ENCODE measurements at places on chromosomes 5 and 9. TPM values are rescaled to one million over a fixed set of nuclear protein-coding genes. Genes with fewer than 3 reads are reported as not detected.

CNOT6 gene
- polyA plus RNA-seq, result 15.6 TPM

DNA sequence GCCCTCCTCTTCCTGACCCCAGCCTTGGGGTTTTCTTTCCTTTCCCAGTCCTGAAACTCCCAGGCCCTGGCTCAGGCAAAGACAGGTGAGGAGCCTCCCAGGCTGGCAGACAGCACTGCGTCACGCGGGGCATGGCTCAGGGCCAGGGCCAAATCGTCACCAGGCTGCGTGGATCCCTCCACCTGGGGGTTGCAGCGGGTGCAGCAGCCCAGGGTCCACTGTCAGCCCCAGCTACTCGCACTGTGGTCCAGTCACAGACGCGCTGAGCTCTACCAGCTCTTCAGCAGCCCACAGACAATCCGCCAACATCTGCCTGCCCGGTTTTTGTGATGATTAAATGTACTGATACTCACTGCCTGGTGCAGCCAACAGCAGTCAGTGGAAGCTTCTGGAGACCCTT lies 12.1 kb downstream of the FAM78A start:
- H3K4me1 ChIP-seq, result peaks cover 13% of the 10 kb centered on the region
- no peak overlapping the region for H3K4me3 ChIP-seq
- peaks cover 6% of the 10 kb centered on the region for H3K27me3 ChIP-seq
- DNase-seq, result no peak
- H3K36me3 ChIP-seq, result no peaks in the 10 kb centered on the region

DNA sequence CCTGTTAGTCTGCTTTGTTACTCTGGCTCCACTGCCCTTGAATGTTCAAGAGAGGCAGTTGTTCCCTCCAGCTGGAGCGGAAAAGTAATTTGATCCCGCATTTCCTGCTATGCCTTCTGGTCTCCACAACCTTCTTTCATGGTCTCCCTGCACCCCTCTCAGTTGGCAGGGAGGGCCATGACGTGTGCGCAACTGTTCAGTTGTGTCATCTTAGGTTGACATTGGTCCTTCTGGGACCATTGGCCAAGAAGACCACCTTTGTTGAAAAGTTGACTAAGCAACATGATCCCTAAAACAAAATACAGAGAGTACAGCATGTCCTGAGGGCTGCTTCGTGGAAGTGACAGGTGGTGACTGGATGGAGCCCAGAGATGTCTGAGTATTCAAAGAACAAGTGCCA lies 192.5 kb upstream of the TUT7 start:
- H3K27ac ChIP-seq, result no peak overlapping the region
- no peak for DNase-seq
- H3K36me3 ChIP-seq, result no peaks in the 10 kb centered on the region
- peaks cover 6% of the 10 kb centered on the region for H3K4me1 ChIP-seq
- H3K4me3 ChIP-seq, result no peak overlapping the region

KCNMB1 gene
- not detected for polyA plus RNA-seq

TSSK1B gene
- 0.07 TPM for polyA plus RNA-seq

TMCO6 gene
- polyA plus RNA-seq, result 9.2 TPM

TPPP gene
- 2.5 TPM for polyA plus RNA-seq

GRCh38 chr5:65062469-65063083 lies 293.8 kb downstream of the CWC27 start:
- DNase-seq, result no peak
- H3K27ac ChIP-seq, result peak overlapping the region; percentile 1
- H3K4me3 ChIP-seq, result no peak overlapping the region
- H3K36me3 ChIP-seq, result no peaks in the 10 kb centered on the region

SETD9 gene
- 3.6 TPM for polyA plus RNA-seq

- no peak overlapping the region for H3K27ac ChIP-seq
- H3K4me3 ChIP-seq, result no peak overlapping the region
- no peaks in the 10 kb centered on the region for H3K36me3 ChIP-seq
- no peak for DNase-seq
- H3K27me3 ChIP-seq, result peaks cover 54% of the 10 kb centered on the region
- H3K4me1 ChIP-seq, result no peaks in the 10 kb centered on the region
Measured at GRCh38 chr5:177982072-177982727, 13.8 kb downstream of the PROP1 start.

DNA sequence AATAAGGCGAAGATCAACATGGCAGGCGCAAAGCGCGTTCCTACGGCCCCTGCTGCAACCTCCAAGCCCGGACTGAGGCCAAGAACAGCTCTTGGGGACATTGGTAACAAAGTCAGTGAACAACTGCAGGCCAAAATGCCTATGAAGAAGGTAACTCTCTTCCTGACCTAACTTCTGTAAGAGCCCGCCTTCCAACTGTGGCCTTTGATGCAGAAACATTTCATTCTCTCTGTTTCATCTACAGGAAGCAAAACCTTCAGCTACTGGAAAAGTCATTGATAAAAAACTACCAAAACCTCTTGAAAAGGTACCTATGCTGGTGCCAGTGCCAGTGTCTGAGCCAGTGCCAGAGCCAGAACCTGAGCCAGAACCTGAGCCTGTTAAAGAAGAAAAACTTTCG lies 979 bp downstream of the CCNB1 start:
- H3K4me1 ChIP-seq, result peaks cover 22% of the 10 kb centered on the region
- DNase-seq, result no peak
- H3K4me3 ChIP-seq, result peak overlapping the region; percentile 81
- peak overlapping the region; percentile 81 for H3K27ac ChIP-seq
- peaks cover 23% of the 10 kb centered on the region for H3K36me3 ChIP-seq

DNA sequence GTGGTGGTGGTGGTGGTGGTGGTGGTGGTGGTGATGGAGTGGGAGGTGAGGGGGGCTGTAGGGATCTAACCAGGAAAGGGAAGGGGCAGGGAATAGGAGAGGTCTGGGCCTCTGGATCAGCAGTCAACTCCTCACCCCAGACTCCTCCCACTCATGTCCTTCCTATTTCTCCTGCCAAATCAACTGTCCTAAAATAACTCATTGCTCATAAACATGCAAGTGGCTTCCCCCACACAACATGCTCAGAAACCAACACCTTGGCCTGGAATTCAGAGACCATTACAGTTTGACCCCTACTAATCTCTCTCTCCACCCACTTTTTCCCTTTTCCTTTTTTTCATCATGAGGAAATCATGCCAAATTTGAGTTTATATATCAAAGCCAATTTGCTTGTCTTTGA lies 8.4 kb upstream of the FSD1L start:
- no peaks in the 10 kb centered on the region for H3K27me3 ChIP-seq
- peaks cover 2% of the 10 kb centered on the region for H3K4me1 ChIP-seq
- DNase-seq, result no peak

- no peak for DNase-seq
- no peaks in the 10 kb centered on the region for H3K4me1 ChIP-seq
- H3K27ac ChIP-seq, result no peak overlapping the region
- H3K4me3 ChIP-seq, result no peak overlapping the region
Measured at GRCh38 chr5:162096448-162096847, 28.9 kb downstream of the GABRG2 start.

Measured in keratinocyte (primary cell).